ENCODE measurements at places on chromosomes 1 and 21.

- DNase-seq: no peak
Measured at GRCh38 chr1:33327587-33328325, 6.9 kb upstream of the A3GALT2 start.

GRCh38 chr1:201480231-201481003 lies 11.4 kb upstream of the PHLDA3 start:
- no peak for DNase-seq

GRCh38 chr1:226181996-226182714 lies 4.4 kb downstream of the ACBD3 start:
- peak; percentile 15 for DNase-seq

- no peak for DNase-seq
Measured at GRCh38 chr1:17856496-17857108, 101.5 kb downstream of the ACTL8 start.

GRCh38 chr1:212628813-212629415 lies 20.4 kb downstream of the ATF3 start:
- DNase-seq: no peak

DNA sequence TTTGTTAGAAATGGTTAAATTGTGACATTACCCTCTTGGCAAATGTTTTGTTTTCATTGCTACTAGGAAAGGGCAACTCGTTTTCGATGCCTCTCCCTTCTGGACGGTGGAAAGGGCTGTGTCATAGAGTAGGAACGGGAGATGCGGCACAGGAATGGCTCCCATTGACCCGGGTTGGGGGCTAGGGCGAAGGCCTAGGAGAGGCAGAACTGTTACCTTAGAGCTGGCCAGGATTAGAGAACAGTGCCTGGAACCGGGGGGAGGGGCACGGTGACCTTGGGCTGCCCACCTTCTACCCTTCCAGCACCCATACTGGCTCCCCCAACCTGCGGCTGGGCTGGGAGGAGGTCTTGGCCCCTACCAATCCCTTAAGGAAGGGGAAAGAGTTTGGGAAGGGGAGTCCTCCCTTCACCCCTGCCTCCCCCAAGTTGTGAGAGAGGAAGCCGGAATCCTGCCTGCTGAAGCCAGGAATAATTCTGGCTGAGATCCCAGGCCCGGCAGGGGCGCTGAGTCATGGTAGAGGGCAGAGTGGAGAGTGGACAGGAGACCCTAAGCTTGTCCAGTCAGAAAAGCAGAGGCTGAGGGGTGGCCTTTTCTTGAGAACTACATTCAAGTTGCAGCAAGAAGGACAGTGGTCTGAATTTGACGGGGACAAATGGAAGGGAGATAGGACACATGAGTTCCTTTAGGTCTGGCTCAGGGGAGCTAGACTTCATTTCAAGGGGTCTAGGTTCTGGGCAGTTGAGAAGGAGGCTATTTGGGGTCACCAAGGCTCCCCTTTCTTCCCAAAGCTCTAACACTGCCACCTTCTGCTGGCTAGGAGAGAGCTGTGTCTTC lies 8.2 kb downstream of the LMNA start:
- DNase-seq: peak; percentile 75

DNA sequence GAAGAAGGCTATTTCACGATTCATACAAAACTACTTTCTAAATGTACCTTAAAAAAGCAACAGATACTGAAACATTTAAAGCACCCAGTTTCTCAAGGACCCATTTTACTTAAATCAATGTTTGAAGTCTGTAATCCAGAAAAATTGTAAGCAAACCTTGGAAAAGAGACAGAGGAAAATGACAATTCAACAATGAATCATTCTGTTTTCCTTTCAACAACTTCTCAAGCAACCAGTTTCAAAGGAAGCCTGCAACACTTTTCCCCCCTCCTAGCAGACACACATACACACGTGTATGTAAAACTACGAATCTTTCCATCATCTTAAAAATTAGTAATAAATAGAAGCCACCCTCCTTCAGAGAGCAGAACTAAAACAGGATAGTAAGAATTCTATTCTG lies 1.2 kb downstream of the RERE start:
- peak; percentile 20 for DNase-seq

- DNase-seq: no peak
Measured at GRCh38 chr1:101105877-101106276, 80.3 kb upstream of the DPH5 start.

- no peak for DNase-seq
Measured at GRCh38 chr1:156948708-156949107, 28.3 kb downstream of the LRRC71 start.

- DNase-seq: no peak
Measured at GRCh38 chr1:155909894-155910293, 1.3 kb downstream of the RIT1 start.

DNA sequence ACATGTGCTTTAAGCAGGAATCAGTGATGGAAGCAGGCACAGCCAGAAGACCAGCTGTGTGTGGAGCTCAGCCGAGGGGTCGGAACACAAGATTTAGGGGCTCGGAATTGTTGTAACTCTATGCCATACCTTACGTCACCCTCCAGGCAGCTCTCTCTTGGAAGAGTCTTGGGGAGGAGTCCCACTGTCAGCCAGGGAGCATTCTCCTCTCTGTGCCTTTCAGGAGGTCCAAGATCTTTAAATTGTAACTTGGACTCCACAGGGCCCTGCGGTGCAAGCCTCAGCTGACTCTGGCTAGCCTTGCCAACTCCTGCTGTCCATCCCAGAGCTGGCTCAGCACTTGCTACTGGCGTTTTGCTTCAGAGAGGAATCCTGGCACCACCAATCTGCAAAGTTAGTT lies 26.4 kb upstream of the ROR1 start:
- peak; percentile 90 for DNase-seq

- DNase-seq: no peak
Measured at GRCh38 chr1:202989879-202990278, 17.3 kb upstream of the TMEM183A start.

GRCh38 chr1:168553680-168554553 lies 10.1 kb upstream of the XCL2 start:
- DNase-seq: no peak

- no peak for DNase-seq
Measured at GRCh38 chr1:156658945-156659574, 17.1 kb downstream of the BCAN start.

GRCh38 chr21:26751305-26751704 lies 93.9 kb downstream of the ADAMTS1 start:
- DNase-seq: no peak

- DNase-seq: peak; percentile 65
Measured at GRCh38 chr1:183732236-183732880, 72.6 kb upstream of the RGL1 start.

- DNase-seq: no peak
Measured at GRCh38 chr1:2344121-2344681, 47.2 kb downstream of the MORN1 start.

DNA sequence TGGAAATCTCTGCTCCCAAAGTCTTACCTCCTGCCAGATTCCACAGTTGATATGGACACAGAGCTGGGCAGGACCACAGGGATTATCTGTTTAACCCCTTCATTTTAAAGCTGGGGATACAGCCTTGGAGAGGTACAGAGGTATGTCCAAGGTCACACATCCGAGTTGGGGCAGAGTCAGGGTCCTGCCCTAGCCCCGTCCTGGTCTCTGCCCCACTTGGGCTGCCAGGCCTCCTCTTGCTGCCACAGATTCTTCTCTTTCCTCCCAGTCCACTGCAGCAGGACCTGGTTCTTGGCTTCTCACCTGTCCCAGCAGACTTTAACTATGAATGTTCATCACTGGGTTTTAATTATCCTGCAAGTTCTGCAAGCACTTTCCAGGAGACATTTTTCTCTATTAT lies 258.3 kb downstream of the MATN1 start:
- no peak for DNase-seq

DNA sequence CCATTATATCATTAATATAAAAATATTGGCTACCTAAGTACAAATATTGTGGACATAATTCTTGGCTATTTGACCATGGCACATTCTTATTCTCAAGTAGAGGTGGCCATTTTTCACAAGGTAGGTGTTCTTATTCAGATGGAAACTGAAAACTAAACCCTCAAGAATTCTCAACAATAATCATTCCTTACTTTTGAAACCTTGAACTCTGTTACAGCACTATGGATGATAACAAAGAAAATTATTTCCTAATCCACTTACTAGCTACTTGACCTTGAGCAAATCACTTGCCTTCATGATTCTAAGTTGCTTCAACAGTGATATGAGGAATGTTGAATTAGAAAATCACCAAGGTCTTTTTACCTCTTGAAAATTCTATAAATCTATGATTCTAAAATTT lies 482.2 kb downstream of the PTPRC start:
- DNase-seq: no peak

DNA sequence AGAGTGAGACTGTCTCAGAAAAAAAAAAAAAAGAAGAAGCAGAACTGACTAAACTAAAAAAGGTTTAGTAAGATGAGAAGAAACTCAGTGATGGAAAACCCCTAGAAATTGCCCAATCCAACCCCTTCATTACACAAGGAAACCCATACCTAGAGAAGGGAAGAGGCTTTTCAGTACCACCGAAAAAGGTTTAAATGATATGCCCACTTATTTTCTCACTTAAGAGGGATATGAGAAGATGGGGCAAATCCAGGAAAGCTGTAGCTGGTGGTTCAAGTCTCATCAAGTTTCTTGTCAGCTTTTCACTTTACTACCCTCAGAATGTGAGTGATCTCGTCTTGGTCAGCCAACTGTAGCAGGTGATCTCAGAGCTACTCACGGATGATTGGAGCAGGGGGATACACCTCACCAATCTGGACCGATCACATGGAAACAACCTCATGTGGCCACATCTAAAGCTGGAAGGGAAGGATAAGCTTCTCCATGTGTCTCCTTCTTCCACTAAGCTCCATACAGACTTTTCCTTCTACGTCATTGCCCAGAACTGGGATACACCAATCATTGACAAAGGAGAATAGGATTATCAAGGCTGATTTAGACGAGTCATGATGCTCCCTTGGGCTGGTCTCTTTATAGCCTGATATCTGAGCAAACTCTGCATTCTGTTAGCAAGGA lies 126.7 kb upstream of the POU3F1 start:
- no peak for DNase-seq

GRCh38 chr1:157490467-157491165 lies 61.7 kb downstream of the FCRL5 start:
- DNase-seq: peak; percentile 34

- DNase-seq: no peak
Measured at GRCh38 chr21:44614161-44614631, 2.3 kb downstream of the KRTAP10-8 start.

GRCh38 chr1:1286313-1287261 lies 6.4 kb downstream of the SCNN1D start:
- DNase-seq: no peak

DNA sequence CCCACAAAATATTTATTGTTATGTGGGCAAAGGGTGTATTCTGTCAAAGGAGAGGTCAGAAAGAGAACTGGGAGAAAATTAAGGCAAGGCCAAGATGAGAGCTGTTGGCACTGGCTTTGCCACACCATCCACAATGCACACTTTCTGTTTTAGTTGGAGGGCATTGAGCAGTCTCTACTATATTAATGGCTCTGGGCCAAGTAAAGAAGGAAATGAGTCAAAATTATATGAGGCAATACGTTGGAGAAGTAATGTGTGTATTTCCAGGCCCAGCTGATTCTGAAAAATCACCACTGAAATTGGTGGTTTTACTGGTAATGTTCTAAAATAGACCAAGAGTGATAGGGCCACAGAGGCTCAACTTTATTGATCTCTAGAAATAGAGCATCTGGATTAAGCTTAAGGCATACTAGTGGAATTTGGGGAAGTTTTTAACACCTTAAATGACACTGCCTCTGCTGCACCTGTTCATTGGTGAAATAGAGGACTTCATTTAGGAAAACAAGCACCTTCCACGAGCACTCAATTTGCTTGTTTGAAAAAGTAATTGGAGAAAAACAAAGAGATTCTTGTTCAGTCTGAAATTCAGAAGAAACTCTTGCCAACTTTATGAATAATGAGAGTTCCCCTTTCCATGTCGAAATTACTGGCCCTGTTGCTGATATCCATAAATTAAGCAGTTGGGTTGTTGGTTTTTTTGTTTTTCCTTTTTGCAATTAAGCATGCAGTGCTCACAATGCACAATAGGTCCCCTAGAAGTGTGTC lies 424.9 kb downstream of the ADGRL2 start:
- DNase-seq: no peak

DNA sequence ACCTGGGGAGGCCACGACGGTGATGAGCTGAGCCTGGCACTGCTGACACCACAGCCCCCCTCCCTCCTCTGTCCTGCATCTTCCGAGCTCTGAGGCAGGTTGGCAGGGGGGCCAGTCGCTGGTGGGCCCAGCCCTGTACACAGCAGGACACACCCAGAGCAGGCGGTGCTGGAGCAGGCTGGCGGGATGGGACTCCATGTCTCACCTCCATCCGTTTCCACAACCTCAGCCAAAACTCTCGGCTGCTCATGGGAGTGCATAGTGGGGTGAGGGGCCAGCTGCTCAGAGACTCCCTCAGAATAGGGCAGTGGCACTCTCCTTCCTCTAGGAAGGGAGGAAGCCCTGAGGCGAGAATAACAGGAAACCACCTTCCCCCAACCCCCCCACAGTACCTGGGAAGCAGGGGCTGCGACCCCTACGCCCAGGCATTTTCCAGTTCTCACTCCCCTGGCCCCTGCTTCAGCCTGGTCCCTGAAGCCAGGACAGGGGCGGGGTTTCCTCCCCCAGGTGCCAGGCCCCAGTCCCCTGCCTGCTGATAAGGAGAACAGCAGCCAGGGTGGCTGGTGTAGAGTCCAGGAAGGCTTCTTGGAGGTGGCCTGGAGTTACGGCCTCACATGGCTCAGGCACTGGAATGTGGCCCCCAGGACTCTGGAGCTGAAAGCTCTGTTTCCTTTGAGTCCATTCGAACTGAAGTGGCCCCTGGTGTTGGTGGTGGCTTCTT lies 3.2 kb upstream of the IBA57 start:
- DNase-seq: no peak
